Caco-2 (cell line): ENCODE measurements at places on chromosomes 2 and 18. TPM values are rescaled to one million over a fixed set of nuclear protein-coding genes. Genes with fewer than 3 reads are reported as not detected.

The RAPGEF4 gene
- total RNA-seq = 0.23 and 0.98 TPM in 2 replicates

GRCh38 chr2:30736461-30737325 lies 70.6 kb downstream of the CAPN13 start:
- no peaks in the 10 kb centered on the region for H3K4me1 ChIP-seq
- no peak overlapping the region for H3K27ac ChIP-seq
- no peak overlapping the region for H3K4me3 ChIP-seq
- H3K27me3 ChIP-seq = no peaks in the 10 kb centered on the region
- no peak for DNase-seq

- DNase-seq = no peak
- no peaks in the 10 kb centered on the region for H3K36me3 ChIP-seq
- no peak overlapping the region for H3K27ac ChIP-seq
- no peaks in the 10 kb centered on the region; the same call in 1 of the 2 replicates for H3K27me3 ChIP-seq
- H3K4me3 ChIP-seq = no peak overlapping the region
Observed at GRCh38 chr2:16777123-16777870, 111.7 kb upstream of the CYRIA start.

The AGPS gene
- total RNA-seq = 102 and 105 TPM in 2 replicates

DNA sequence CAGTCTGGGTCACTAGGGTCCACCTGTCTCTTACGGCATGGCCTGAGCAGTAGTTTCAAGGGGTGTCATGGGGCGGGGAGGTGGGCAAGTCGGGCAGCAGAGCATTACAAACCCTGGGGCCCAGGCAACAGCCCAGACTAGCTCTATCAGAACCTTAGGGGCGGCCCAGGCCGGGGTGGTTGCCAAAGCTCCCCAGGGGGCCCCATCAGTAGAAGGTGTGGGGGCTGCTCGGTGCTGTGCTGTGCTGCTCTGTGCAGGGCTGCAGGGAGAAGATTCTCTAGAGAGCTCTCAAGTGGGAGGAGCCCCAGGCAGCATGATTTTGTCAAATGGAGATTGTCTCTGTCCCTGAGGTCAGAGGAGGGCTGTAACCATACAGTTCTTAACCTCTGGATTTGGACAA lies 36.4 kb upstream of the SLC14A1 start:
- H3K4me3 ChIP-seq = no peak overlapping the region
- no peak overlapping the region for H3K27ac ChIP-seq
- H3K4me1 ChIP-seq = no peaks in the 10 kb centered on the region
- H3K27me3 ChIP-seq = no peaks in the 10 kb centered on the region
- no peaks in the 10 kb centered on the region for H3K36me3 ChIP-seq
- no peak for DNase-seq

The SLC25A52 gene
- total RNA-seq = not detected in 2 replicates

DNA sequence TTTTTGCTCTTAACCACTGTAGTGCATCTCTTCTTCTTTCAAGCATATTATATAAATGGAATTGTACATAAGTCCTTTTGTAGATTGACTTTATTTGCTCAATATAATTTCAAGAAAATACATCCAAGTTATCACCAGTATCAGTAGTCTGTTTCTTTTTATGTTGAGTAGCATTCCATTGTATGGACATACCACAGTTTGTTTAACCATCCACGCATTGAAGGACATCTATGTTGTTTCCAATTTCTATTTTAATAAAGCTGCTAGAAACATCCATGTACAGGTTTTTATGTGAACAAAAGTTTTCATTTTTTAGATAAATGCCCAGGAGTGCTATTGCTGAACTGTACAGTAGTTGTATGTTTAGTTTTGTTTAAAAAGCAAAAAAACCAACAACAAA lies 387.5 kb upstream of the SOX11 start:
- no peak overlapping the region for H3K4me3 ChIP-seq
- H3K36me3 ChIP-seq = no peaks in the 10 kb centered on the region
- no peak for DNase-seq
- no peaks in the 10 kb centered on the region for H3K27me3 ChIP-seq

The ZC3H6 gene
- total RNA-seq = 1.9 and 3.2 TPM in 2 replicates

GRCh38 chr2:161136696-161137324 lies 23.4 kb upstream of the TANK start:
- H3K27me3 ChIP-seq = no peaks in the 10 kb centered on the region
- H3K27ac ChIP-seq = no peak overlapping the region
- no peak overlapping the region for H3K4me3 ChIP-seq
- no peak for DNase-seq
- H3K36me3 ChIP-seq = no peaks in the 10 kb centered on the region
